SK-N-DZ (cell line): ENCODE measurements at places on chromosomes 7 and 10.

GRCh38 chr10:131609176-131609575 is 291.6 kb upstream of the PPP2R2D start:
- DNase-seq: no peak

DNA sequence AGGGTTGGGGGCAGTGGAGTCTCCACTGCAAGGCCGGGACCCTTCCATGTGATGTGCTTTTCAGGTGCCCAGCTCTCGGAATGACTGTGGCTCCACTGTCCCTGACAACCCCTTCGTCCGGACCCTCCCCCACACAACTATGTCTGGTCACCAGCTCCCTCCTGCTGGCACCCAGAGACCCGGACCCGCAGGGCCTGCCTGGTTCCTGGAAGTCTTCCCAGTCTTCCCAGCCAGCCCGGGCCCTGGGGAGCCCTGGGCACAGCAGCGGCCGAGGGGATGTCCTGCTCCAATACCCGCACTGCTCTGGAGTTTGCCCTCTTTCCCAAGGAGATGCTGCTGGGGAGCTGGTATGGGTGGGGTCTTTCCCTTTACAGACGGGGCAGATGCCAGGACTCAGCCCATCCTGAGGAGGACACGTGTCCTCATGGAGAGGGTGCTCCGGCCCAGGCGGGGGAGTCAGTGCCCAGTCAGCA is 5.5 kb downstream of the ATP6V0E2 start:
- no peak for DNase-seq

DNA sequence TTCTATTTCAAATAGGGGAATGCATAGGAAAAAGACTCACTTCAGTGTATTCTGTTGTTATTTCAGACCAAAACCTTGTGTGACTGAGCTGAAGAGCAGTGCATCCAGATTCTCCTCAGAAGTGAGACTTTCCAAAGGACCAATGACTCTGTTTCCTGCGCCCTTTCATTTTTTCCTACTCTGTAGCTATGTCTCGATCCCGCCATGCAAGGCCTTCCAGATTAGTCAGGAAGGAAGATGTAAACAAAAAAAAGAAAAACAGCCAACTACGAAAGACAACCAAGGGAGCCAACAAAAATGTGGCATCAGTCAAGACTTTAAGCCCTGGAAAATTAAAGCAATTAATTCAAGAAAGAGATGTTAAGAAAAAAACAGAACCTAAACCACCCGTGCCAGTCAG is 12.0 kb downstream of the TET1 start:
- no peak for DNase-seq

- DNase-seq: peak; percentile 1
Observed at GRCh38 chr10:56585447-56586171, 224.6 kb upstream of the ZWINT start.

DNA sequence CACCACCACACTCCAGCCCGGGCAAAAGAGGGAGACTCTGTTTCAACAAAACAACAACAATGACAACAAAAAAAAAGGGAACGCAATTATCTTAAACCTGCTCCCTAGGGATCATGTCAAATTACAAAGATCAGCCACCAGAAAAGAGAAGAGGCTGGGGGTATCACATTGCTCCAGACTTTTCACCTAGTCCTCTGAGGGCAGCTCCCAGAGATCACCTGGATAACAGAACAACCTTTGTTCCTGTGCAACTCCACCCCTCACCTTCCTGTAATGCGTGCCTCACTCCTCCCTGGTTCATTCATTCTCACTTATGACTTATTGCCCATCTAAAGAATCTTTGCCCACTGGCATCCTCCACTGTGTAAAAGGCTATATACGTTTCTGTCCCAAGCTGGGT is 31.8 kb downstream of the SVOPL start:
- DNase-seq: no peak
